ENCODE measurements at places on chromosomes 6 and 20.

GRCh38 chr6:3247255-3248146, 11.2 kb upstream of the PSMG4 start:
- DNase-seq = no peak

GRCh38 chr6:42547407-42548329, 16.2 kb upstream of the UBR2 start:
- peak; percentile 81 for DNase-seq

- DNase-seq = no peak
These were observed 28.7 kb upstream of the TXNDC5 start for GRCh38 chr6:7939184-7939863.

GRCh38 chr6:134170844-134171243, 118.4 kb upstream of the SLC2A12 start:
- DNase-seq = no peak

GRCh38 chr6:90074161-90074850, 180.0 kb downstream of the GJA10 start:
- DNase-seq = no peak

DNA sequence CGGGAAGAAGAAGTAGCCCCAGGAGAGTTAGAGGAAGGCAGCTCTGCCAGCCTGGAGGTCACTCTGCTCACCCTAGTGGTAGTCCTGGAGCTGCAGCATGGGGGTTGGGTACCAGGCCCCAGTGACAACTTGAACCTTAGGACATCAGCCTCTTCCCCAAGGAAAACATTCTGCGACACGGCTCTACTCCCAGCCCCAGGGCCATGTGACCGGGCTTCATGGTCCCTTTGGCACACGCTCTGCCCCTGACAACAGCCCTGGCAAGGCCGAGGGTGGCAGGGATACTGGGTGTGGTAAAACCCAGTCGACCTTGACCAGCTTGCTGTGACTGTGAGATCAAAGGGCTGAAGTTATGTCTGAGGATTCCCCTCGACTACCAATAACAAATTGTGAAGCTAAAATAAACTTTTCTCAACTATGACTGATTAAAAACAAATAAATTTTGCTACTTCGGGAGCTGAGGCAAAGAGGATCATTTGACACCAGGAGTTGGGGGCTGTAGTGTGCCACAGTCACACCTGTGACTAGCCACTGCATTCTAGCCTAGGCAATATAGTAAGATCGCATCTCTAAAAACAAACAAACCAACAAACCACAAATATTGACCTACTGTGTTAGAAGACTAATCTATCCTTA, 24.4 kb upstream of the ARID1B start:
- DNase-seq = no peak

GRCh38 chr20:62835931-62836861, 19.3 kb downstream of the COL9A3 start:
- no peak for DNase-seq

DNA sequence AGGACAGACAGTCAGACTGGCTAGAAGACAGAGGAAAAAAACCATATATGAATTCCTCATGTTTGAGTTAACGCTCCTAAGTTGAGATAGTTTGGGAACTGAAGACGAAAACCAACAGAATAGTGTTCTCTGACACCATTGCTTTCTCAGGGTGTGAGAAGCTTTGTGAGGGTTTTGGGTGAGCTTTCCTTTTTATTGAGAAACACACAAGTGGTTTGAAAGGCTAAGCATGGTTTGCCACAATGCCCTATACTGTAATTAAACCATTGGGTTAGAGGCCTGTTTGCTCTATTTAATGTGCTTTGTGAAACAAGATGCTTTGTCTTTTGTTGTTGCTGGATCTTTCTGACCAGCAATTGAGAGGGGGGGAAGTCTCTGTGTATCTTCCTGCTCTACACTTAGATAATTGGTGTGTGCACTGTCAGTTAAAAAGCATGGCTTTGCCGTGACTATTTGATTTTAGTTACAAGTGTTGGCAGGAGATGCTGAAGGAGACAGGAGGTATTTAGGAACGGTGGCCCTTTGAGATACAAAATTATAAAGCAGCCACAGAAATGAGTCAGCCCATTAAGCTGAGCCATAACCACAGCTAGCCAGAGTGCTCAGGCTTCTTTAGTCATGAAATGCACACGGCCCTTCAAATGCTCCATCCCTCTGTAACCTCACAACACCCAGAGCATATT, 273.0 kb upstream of the PREP start:
- DNase-seq = no peak

- DNase-seq = no peak
These were observed 37.9 kb downstream of the MAFB start for GRCh38 chr20:40651151-40651550.

DNA sequence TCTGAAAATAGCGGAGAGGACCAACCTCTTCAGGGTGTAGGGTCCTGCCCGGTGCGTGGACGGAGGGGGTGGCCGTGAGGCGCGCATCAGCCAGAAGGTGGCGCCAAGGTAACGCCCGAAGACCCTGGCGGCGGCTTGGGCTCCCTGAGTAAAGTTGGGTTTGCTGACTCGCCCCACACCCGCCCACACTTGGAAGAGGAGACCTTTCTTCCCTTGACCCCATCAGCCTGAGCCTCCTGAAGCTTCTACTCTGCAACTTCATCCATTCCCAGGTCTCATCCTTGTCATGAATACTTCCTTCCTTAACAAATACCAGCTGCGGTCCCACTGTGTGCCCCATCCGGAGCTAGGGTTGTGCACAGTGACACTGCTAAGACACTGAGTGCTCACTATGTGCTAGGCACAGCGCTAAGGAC, 14.6 kb downstream of the CD40 start:
- DNase-seq = peak; percentile 39

GRCh38 chr6:111444794-111445193, 38.2 kb downstream of the REV3L start:
- no peak for DNase-seq

DNA sequence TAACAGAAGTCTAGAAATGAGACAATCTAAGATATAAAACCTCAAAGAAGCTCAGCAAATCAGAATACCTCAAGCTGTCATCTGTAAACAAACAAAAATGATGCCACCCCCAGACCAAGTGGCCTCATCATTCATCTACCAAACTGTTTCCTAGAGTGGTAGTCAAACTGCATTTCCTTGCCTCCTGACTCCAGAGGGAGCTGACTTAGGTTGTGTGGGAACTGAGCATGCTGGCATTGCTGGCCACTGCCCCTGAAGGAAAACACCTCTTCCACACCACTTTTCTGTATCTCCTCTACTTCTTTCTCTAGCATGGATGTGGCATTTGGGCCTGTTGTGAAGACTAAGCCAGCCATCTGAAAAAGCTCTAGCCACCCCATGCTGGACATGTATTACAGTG, 56.3 kb downstream of the ZHX3 start:
- no peak for DNase-seq

DNA sequence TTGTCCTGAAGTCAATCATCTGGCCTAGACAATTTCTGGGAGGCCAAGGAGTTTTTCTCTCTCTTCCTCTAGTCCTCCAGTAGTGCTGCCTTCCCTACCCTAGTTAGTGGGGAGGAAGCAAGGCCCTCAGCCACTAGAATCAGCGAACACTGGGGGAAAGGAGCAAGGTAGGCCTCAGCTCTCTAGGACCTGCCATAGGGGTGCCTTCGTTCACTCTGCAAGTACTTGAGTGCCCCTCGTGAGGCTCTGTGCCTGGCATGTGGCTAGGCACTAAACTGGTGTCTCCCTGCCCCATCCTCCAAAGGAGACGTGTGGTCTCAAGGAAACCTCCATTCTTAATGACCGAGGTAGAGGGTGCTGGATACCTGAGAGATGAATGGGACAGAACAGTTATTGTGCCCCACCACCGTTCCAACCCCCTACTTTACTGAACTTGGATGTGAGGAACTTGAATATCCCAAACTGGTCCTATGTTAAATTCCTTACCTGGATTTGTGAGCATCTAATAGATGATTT, 1.1 kb downstream of the DEF6 start:
- no peak for DNase-seq

All from activated T-helper 1 cell treated with anti-CD3 and anti-CD28 coated beads, Interleukin-2, amount 50 U/mL, for 16 hours (primary cell).